Activated CD4-positive, alpha-beta T cell treated with anti-CD3 and anti-CD28 coated beads, Interleukin-2, amount 50 U/mL, for 4 hours (primary cell): ENCODE measurements at places on chromosomes 2 and 18.

DNA sequence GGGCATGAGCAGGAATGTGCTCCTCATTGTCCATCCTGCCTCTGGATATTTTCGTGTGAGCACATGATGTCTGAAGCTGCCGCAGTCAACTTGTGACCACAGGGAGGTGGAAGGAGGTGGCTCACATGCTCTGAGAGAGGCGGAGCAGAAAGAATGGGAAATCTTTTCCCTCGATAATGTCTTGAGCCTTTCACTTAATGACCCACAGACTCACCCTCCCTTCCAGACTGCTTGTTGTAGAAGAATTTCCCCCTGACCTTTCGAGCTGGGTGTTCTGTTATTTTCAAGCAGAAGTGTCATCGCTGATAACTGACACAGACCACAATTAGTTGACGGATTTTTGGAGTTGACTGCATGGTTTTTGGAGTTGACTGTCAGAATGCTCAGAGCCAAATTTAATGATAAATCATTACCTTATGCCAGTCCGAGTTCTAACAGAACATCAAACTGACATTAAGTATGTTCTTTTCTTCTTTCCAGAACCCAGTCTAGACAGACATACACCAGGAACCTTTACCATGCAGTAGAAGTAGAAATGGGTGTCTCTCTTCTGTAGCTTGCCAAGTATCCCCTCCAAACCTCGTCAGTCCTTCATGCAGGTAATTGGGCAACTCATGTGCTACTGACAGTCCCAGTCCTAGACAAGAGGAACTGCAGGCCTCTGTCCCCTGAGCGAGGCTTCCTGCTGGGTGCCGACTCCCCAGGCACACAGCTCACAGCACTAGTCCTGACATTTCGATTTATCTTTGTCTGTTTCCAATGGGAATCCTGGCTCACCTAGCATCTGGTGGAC lies 29.4 kb upstream of the RTTN start:
- no peak for DNase-seq

DNA sequence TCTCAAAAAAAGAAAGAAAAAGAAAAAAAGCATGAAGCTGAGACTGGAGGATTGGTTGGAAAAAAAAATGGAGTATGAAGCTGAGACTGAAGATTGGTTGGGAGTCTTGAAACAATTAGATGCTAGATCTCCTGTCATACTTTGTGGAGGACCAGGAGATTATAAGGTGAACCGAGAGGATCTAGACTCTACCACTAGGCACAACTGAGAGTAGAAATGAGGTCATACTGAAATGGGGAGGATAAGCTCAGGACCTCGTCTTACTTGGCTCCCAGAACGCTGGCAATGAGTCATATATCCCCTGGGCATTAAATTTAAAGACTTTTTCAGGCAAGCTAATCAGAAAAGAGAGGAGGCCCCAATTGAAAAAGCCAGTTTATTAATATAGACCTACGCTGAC lies 3.3 kb upstream of the ORC2 start:
- no peak for DNase-seq

- no peak for DNase-seq
These were observed 13.0 kb upstream of the KLF11 start for GRCh38 chr2:10030311-10030736.

DNA sequence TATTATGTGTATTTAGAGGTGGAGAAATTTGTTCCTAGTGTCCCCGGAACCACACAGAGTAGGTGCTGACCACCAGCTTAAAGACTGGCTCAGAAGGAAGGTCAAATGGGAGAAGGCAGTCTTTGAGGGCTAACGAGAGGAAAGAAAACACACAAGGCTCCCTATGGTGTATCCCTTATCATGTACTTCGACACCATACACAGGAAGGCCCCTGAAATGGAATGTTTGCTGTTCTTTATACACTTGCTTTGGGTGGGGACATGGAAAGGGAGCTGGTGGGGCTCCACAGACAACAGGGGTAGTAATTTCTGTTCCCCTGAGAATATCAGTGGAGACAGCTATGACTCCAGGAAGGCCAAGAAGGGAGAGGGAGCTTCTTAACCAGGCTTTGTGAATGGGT lies 6.0 kb downstream of the EPAS1 start:
- no peak for DNase-seq

- DNase-seq, result no peak
These were observed 75.4 kb downstream of the KLF7 start for GRCh38 chr2:207090389-207090788.

DNA sequence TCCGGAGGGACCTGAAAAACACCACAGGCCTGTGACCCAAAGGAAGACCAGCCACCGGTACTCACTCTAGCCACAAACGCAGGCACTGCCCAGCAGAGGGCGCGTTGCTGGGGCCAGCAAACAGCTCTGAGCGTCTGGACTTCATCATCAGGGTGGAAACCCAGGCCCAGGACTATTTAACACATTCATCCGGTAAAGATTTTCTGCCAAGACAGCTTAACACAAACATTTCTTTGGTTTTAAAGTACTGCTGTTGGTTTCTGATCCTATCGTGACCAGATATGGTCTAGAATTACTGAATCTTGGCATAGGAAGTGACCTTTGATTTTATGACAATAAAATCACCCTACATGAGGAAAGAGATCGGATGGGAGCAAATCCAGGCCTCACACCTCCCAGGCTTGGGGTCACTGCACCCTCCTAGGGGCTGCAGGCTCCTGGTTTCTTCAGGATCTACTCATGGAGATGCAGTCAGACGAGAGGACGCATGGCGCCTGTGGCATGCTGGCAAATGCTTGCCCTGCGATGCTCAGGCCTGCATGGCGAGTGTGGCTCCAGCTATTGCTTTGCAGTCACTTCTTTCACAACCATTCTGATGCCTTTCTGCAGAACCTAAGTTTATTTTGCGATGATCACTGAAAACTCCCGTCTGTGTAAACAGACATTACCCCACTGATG lies 130.4 kb downstream of the COL4A4 start:
- no peak for DNase-seq

DNA sequence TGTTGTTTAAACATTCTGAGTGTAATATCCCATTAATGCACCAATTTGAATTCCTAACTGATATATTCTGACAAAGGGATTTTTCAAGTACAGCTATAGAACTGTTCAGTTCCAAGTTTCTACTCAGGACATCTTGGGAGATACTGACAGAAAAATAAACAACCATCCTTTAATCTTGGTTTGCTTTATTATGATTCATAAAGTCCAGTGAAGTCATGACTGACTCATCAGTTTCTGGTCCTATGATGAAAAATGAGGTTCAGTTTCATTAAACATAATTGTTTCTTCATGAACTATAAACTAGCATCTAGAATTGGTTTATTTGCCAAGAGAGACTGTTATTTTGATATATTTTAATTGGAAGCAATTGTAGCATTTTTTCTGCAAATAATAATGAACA lies 896.2 kb downstream of the CCDC85A start:
- no peak for DNase-seq

DNA sequence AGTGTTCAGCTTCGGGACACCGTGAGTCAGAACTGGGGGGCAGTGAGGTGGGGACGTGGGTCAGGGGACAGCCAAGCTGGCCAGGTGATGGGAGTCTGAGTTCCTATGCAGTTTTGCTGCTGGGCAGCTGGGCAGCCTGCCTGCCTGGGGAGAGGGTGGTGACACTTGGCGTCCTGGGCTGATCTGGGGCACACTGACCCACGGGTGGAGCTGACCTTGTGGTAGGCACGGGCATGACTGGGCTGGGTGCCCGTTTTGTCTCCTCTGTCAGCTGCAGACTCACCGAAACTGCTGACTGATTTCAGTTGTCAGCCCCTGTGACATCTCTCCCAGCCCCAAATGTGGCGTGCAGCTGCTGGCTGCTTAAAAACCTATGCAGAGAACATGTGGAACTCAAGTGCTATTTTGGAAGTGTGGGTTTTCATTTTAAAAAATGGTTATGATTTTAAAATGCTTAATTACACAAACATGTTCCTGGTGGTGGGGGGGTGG lies 32.6 kb upstream of the E2F6 start:
- no peak for DNase-seq
